NCI-H226 (cell line): ENCODE measurements at places on chromosomes 7 and 10.
A peak's percentile ranks its signal among the peaks of the same experiment; 100 is the strongest.

GRCh38 chr7:147711447-147711846 is 879.1 kb upstream of the C7orf33 start:
- DNase-seq: no peak

GRCh38 chr7:55121249-55121648 is 102.4 kb downstream of the EGFR start:
- no peak for DNase-seq

DNA sequence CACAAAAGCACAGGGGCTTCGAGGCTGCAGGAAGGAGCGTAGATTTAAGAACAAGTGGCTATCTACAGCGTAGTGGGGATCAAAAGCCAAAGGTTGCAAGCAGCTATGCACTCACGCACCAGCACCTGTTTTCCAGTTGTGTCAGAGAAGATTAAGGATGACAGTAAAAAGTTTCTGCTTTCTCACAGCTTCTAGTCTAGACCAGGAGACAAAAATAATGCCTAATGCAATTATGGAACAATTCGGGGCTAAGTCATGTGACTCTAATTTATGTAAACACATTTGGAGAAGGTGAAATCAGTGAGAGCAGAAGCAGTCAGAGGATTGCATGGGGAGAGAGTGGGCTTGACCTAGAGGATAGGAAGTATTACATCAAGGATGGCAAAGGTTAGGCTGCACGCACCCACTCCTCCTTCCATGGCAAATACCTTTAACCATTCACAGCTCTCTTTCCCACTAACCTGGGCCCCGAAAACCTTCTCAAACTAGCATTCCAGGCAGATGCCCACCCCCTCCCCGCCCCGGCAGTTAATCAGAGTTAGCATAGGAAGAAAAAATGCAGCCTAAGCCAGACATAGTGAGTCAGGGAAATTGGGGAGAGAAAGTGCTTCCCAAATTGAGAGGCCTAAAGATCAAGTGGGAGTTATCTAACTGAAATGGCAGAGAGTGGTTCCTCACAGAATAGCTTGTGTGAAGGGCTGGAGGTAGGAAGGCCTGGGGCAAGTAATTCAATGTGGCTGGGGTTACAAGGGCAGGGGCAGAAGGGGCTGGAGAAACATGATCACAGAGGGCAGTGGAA is 48.2 kb upstream of the GPAM start:
- DNase-seq: no peak

GRCh38 chr7:86785641-86786040 is 141.9 kb downstream of the GRM3 start:
- DNase-seq: no peak

GRCh38 chr10:114552050-114552449 is 106.0 kb downstream of the ABLIM1 start:
- DNase-seq: no peak

GRCh38 chr7:155274633-155275355 is 22.9 kb upstream of the INSIG1 start:
- DNase-seq: no peak

DNA sequence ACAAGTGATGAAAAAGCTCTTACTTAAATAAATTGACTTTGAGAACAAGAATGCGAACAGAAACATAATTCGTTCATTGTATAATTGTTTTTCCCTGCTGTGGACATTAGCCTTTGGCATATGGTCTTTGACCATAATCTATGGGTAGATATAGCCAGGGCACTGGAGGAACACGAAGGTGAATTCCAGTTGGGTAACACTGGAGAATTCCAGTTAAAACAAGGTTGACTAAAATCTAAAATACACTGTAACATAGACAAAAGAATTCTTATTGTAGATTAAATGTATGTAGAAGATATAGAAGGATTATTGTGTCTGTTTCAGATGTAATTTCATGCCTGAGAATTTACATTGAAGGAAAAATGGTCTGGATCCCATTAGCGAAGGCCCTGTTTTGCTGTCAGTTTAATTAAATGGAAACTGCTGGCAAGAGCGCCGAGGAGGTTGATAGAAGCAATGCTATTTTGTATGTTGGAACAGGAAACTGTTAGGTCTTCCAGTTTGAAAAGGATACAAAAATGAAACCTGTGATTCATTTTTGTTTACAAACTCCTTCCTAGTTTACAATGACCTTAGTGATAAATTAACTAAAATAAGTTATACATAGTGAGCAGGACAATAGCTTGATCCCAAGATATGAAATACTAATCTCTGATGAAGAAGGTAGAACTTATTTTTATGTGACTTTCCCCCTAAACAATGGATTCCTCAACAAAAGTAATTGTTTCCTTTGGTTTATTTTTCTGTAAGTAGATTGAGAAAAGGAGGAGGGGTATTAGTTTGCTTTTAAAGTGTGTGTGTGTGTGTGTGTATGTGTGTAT is 68.9 kb downstream of the ARID5B start:
- DNase-seq: no peak

DNA sequence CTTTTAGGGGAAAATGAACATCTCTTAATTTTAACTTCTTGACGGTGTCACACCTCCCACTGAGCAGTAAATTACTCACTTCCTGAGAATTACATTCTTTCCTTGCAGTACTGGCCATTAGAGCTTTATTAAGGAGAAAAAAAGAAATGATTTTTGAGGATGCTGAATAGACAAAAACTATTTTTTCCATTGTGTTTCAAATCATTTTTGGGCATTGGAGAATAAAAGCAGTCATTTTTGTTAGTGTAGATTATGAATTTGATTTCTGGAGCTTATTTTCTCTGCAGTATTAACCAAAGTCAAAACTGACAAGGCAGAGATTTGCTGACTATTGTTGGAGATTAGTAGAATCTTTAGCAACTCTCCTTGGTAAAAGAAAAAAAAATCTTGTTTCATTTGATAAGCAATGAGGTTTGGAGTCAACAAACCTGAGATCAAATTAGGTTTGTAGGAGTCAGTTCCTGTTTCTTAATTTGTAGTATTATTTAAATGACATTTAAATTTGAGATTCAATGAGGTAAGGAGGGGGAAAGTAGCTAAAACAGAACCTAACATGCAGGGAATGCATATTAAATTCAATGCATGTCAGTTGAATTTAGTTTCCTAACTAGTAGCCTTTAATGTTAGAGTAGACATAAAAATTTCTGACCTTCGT is 70.6 kb downstream of the AP3M1 start:
- peak; percentile 49 for DNase-seq

DNA sequence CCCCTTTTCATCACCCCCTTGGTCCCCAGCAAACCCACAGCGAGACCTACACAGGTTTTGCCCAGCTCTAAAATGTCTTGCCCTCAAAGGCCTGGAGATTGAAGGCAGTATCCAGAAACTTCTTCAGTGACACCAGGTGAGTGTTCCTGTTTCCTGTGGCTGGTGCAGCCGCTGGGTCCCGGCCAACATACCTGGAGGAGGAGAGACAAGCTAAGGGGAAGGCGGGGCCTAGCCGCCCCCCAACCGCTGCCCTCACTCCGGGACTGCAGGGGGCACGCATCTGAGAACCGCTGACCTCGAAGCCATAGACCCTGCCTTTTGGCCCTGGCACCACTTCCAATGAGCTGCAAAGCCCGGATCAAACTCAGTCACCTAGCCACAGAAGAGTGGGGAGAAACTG is 27.0 kb downstream of the OGDHL start:
- no peak for DNase-seq

DNA sequence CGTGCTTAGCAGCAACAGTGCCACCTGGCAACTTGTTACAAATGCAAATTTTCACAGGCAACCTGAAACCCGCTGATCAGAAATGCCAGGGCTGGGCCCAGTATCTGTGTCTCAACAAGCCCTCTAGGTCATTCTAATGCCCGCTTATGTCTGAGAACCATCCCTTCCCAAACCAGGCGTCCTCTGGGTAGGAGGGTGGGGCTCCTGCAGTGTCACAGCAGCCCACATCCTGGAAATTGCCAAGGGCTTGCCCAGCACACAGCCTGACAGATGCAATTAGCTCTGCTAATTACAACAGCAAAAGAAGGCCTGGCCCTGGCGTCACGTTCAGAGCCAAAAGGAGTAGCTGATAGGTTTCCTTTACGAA is 15.9 kb downstream of the ITPRIP start:
- DNase-seq: no peak

DNA sequence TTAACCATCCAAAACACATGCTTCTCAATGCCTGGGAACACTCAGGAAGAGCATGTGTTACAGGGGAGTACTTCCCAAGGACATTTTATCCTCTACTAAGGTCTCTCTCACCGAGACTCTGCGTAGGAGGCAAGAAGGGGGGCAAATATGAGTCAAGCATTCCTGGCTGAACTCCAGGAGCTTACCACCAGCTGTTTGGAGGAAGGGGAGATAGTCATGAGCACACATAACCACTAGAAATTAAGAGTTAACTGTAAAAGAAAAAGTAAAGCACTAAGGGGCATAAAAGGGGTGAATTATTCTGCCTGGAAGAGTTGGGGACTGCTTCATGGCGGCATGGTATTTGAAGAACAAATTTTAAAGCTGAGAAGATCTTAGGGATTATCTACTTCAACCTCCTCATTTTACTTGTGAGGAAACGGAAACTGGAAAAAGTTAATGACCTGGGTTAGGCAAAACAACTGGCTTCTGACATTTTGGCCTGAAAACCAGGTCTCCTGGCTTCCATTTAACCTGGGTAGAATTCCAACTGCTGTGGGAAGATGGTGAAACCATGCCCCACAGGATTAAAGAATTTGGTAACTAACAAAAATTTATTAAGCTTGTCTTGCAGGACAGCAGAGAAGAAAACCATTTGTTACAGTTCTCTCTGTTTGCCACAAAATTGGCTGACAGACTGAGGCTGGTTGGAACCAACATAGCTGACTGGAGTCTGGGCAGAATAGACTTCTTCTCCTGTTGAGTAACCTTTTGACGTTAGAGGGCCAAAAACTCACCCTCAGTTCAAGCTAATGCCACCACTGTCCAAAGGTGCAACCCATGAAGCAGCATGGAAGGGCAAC is 85.5 kb downstream of the SLC25A13 start:
- DNase-seq: peak; percentile 63

- DNase-seq: peak; percentile 66
These were observed 8.9 kb upstream of the EXOC6 start for GRCh38 chr10:92839191-92840085.

- no peak for DNase-seq
These were observed 362.0 kb downstream of the GPR37 start for GRCh38 chr7:124403587-124403986.
